Fibroblast of the conjunctiva (primary cell): ENCODE measurements at places on chromosomes 2 and 18.
A peak's percentile ranks its signal among the peaks of the same experiment; 100 is the strongest.

- DNase-seq: no peak
Observed at GRCh38 chr18:45402485-45403056, 212.7 kb upstream of the SLC14A2 start.

- DNase-seq: no peak
Observed at GRCh38 chr2:168560817-168561499, 104.9 kb downstream of the CERS6 start.

DNA sequence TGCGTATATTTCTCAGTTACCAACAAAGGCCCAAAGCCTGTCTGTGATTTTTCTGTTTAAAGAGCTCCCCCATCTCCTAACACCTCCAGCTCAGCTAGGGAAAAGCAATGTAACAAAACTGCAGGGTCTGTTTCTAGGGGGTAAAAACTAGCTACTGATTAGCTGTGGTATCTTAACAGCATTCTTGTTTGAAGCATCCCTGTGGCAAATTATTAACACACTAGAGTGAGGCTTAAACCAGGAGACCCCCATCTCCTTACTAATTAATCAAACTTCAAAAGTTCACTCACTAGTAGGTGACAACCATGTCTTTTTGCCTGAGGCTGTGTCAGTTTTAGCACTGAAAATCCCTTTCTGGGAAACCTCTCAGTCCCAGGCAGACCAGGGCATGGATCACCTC, 186.2 kb upstream of the PARD3B start:
- DNase-seq: no peak

- DNase-seq: peak; percentile 89
Observed at GRCh38 chr2:109322111-109322510, 193.1 kb downstream of the SH3RF3 start.

GRCh38 chr2:119823734-119824334, 64.1 kb downstream of the PTPN4 start:
- no peak for DNase-seq

DNA sequence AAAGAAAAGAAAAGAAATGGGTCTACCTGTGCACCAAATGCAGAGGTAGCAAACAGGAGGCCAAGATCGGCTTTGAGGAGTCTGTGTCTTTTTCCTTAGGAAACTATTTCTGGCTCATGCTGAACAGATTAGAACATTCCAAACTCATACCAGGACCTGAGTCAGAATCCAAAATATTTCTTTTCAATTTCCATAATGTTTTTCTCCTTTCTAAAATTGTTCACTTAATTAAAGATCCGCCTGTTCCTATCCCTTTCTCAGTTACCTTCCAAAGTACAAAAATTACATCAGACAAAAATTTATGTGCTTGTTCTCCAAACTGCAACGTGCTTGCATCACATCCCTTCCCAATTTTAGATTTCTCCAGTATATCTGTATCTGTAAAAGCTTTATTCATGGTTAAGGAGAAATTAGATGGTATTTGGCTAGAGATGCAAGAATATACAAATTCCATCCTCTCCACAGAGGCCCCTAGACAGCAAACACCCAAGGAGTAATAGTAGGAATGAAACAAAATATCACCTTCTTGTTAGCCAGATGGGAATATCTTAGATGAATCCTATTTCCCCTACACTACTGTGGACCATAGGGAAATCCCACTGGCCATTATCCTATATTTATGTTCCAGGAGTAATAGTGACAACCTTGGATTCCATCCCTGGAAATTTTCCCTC, 130.6 kb downstream of the LNPK start:
- no peak for DNase-seq

DNA sequence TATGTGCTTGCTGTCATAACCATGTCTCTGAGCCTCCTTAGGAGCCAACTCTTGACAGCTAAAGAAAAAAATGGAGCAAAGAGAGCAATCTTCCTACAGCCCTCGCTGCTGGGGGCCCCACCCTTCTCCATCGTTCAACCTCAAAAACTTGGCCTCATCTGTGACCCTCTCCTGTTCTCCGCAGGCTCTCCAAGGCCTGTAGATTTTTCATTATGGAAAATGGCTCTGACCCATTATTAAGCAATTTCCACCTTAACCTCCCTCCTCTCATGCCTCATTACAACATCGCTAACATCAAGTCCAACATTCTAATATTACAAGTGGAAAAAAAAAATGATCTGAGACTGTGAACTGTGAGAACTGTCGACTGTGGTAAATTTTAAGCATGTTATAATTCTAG, 98.7 kb downstream of the SLC8A1 start:
- DNase-seq: peak; percentile 26

- no peak for DNase-seq
Observed at GRCh38 chr2:178114462-178114861, 2.2 kb downstream of the RBM45 start.

GRCh38 chr2:131030478-131030971, 62.7 kb downstream of the FAM168B start:
- DNase-seq: no peak

- DNase-seq: no peak
Observed at GRCh38 chr2:119249311-119249710, 25.7 kb downstream of the STEAP3 start.

- DNase-seq: no peak
Observed at GRCh38 chr18:7918701-7919100, 351.6 kb downstream of the PTPRM start.

DNA sequence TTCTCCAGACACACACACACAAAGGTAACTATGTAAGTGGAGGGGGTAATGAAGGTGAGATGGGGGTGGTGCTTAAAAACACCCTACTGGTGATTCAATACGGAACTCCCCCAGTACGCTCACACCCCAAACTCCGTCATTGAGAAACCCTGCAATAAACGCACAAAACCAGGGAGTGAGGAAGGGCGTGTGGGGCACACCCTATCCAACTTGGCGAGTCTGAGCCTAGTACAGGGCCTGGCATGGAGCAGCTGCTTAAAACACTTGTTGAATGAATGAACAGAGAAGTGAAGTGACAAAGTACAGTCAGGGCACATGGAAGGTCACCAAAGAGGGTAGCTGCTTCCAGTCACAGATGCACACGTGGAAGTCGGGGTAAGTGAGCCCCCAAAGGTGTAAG, 146.8 kb upstream of the SMAD2 start:
- DNase-seq: no peak

- no peak for DNase-seq
Observed at GRCh38 chr18:51290860-51291259, 93.4 kb upstream of the MEX3C start.

DNA sequence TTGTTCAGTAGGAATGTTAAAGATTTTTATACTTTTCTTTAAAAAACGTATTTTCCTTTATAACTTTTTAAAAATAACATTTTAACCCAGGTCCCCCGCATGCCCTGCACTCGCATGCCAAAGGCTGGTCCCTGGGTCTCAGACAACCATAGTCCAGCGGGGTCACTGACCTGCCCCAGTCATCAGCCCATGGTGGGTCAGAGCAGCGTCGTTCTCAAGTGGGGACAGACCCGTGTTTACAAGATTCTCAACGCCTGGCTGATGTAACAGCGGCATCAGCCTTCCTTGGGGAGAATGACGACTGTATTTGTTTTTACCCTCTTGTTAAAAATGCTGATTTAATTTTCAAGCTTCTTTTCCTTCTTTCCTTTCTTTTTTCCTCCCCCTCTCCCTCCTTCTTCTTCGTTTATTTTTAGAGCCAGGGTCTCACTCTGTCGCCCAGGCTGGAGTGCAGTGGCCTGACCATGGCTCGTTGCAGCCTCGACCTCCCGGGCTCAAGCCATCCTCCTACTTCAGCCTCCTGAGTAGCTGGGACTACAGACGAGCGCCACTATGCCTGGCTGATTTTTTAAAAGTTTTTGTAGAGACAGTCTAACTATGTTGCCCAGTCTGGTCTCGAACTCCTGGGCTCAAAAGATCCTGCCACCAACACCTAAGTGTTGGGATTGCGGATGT, 1.0 kb upstream of the EFHD1 start:
- no peak for DNase-seq

DNA sequence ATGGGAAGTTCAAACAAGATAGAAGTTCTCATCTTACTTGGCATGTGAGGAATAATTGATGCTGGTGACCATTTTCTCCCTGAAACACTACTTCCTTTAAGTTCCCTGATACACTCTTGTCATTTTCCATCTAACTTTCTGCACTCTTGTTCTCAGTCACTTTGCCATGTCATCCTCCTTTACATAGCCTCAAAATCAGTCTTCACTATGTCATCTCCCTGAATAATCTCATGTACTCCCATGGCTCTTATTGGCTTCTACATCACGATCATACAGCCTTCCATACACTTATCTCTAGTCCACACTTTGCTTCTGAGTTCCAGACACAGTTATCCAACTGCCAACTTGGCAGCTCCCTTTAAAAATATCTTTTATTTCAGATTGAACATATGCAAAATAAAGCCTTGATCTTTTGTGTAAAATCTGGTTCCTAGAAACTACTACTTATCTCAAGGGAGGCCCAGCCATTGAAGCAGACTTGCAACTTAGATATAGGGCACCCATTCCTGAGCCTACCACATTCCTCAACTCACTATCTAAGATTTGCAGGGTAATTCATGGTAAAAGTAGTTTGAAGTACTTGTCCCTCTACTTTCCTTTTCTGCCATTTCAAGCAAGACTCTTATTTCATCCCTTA, 1070.2 kb upstream of the NXPH2 start:
- no peak for DNase-seq

DNA sequence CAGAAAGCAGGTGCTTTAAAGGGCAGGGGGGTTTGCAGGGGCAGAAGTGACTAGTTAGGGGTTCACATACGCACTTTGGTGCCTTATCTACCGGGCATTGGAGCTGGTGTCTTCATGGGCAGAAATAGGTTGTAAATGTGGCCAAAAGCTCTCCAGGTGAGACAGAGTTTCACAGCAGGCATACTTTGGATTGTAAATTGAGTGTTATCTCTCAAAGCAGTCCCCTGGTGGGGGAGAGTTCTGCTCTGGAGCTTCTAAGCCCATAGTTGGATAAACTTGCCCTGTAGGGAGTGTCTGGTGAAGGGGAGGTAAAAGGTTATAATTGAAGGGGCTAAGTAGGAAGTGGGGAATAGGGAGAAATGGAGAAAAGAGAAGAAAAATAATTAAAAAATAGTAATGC, 43.1 kb downstream of the COL4A3 start:
- no peak for DNase-seq
